ENCODE measurements at places on chromosomes 4 and X. TPM values are rescaled to one million over a fixed set of nuclear protein-coding genes. Genes with fewer than 3 reads are reported as not detected.

DNA sequence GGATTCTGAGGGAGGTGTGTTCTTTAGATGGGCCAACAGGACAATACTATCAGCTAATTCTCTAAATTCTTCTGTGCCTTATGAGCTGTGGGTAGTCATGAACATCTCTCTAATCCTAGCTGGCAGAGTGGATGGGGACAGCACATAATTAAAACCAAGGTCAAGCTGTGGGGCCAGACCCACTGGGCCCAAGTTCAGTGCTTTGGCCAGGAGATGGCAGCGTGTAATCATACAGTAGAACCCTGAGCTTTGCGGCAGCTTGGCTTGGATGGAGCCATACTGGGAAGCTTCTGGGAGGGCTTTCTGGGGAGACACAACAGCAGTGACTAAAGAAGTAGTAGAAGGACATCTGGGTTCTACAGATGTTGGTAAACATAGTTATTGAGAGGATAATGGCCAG lies 140.3 kb upstream of the CXCL13 start:
- no peak for DNase-seq

GRCh38 chr4:13968723-13969122 lies 341.2 kb upstream of the BOD1L1 start:
- DNase-seq = no peak

DNA sequence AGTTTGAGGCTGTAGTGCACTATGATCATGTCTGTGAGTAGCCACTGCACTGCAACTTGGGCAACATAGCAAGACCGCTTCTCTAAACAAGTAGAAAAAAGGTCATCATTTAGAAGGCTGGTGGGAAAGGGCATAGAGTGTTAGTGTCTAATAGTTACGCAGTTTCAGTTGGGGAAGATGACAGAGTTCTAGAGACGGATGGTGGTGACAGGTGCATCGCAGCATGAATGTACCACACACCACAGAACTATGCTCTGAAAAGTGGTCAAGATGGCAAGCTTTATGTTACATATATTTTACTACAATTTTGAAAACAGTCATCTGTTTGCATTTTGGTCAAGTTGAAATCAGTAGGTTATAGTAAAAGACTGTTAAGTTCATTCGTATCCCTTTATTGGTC lies 23.7 kb upstream of the CLDN34 start:
- DNase-seq = no peak

DNA sequence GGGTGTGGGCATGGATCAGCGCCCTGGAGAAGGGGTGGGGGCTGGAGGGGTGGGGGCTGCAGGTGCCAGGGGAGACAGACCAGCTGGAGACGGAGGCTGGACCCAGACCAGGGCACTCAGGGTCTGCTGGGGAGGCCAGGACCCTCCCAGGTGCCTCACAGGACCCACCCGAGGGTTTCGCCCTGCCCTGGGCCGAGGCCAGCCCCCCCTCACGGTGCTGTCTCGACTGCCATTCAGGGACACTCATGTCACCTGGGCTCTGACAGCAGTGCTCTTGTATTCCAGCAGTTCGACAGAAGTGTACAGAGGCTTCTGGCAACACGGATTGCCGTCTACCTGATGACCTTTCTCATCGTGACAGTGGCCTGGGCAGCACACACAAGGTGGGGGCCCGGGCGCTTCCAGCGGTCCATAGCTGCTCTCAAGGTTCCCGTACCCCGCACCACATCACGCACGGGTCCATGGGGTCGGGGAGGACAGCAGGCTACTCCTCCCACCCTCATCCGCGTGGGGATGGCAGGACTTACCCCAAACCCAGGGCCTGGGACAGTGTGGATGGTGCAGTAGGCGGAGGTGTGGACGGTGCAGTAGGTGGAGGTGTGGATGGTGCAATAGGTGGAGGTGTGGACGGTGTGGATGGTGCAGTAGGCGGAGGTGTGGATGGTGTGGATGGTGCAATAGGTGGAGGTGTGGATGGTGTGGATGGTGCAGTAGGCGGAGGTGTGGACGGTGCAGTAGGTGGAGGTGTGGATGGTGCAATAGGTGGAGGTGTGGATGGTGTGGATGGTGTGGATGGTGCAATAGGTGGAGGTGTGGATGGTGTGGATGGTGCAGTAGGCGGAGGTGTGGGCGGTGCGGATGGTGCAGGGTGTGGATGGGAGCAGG lies 18.1 kb downstream of the TMEM175 start:
- DNase-seq = peak; percentile 38

DNA sequence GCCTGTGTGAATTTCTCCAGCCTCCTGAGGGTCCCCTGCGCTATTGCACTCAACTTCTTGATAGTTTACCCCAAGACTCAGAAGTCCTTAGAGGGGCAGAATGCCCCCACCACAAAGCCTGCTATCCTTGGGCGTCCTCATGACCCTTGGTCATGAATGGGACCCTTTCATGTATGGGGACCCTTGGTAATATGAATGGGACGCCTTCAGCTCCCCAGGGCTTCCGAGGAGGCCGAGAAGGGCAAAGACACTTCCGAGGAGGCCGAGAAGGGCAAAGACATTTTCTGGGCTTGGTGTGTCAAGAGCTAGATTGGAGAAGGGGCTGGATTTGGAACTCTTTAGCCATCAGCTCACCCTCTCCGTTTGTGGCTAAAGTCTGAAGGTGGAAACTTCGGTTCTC lies 8.6 kb downstream of the SHOX start:
- no peak for DNase-seq

DNA sequence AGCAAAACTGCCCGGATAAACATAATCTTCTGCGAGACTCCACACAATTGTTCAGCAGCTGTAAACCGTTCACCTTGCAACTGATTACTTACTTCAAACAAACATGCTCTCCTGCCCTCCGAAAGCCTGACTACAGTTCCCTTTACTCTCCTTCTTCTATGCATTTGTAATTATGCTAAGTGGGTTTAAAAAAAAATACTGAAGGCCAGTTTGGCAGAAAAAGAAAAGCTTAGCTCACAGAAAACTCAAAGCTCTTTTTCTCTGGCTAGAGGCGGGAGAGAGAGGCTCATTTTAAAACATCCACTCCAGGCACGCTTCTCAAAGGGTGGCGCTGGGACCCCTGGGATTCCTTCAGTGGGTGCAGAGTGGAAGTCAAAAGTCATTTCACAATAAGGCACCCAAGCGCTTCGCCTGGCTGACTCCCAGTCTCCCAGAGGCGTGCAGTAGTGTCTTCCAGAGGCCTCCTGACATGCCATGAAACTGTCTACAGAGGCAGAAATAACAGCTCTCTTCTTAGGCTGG lies 1.9 kb downstream of the DHRSX start:
- DNase-seq = peak; percentile 57

- no peak for DNase-seq
Measured at GRCh38 chr4:131044368-131044767, 1948.4 kb downstream of the C4orf33 start.

GRCh38 chr4:124105212-124105611 lies 607.3 kb downstream of the ANKRD50 start:
- no peak for DNase-seq

DNA sequence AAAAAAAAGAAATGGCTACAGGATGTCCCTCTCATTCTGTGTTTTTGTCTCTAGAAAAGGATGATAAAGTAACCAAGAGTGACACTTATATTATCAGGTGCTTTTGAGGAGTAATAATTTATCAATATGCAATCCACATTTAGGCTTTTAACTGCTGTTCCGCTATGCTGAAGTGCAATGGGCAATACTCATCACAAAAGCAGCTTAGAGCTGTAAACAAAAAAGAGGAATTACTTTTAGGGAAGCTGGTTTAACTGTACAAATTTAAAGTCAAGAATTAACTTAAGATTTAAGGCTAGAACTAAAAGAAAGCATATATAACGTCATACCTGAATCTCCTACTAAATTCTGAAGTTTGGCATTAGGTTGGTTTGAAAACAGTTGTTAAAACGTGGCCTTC lies 93.5 kb upstream of the DDX3X start:
- DNase-seq = no peak

GRCh38 chrX:147602176-147602696 lies 309.5 kb upstream of the FMR1 start:
- no peak for DNase-seq

GRCh38 chr4:84938316-84938715 lies 28.2 kb downstream of the WDFY3 start:
- no peak for DNase-seq

DNA sequence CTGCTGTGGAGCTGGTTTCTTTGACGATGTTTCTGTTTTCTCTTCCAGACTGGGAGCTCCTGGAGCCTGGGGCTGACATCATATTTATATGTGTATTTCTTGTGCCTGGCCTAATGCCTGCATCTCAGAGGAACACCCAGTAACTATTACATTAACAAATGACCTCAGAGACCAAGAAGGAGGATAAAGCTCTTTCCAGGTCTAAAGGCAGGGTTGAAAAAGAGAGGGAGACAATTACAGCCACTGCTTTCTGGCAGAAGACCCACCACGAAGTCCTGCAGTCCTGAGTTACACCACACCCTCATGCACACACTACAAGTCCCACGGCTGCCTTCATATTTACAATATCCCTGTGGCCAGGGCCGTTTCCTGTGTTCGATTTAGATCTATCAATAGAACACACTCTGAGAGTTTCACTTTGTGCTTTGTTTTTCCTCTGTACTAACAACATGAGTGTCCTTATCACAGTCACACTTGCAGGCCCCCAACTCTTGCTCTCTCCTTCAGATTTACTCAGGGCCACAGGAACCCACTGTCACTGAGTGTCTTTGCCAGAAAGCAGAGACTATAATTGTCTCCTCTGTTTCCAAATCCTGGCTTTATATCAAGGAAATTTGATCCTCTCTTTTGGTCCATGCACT lies 535.5 kb downstream of the MID1IP1 start:
- DNase-seq = no peak

GRCh38 chr4:38455092-38455862 lies 208.7 kb upstream of the KLF3 start:
- DNase-seq = no peak

GRCh38 chrX:152074163-152074562 lies 64.2 kb downstream of the MAGEA10 start:
- no peak for DNase-seq

- DNase-seq = no peak
Measured at GRCh38 chrX:134074151-134074550, 88.8 kb upstream of the GPC3 start.

- DNase-seq = no peak
Measured at GRCh38 chr4:6337331-6337935, 67.8 kb downstream of the WFS1 start.

GRCh38 chrX:48897157-48897624 lies 377 bp downstream of the TIMM17B start:
- DNase-seq = peak; percentile 84

DNA sequence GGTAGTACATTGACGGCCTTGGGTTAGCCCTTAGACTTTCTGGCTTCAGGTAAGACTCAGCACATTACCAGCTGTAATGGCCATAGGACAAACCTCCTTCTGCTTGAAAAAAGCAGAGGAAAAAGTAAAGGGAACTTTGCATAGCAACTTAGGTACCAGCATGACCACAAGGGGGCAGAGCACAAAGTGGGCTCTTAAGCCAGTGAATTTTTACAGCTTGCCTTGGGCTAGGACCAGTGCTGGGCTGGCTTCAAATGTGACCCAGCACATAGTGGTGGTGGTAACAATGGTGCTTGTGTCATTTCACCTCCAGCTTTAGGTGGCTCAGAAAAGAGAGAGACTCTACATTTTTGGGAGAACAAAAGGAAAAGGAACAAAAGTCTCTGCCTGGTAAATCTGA lies 66.1 kb downstream of the KLHL4 start:
- DNase-seq = no peak

DNA sequence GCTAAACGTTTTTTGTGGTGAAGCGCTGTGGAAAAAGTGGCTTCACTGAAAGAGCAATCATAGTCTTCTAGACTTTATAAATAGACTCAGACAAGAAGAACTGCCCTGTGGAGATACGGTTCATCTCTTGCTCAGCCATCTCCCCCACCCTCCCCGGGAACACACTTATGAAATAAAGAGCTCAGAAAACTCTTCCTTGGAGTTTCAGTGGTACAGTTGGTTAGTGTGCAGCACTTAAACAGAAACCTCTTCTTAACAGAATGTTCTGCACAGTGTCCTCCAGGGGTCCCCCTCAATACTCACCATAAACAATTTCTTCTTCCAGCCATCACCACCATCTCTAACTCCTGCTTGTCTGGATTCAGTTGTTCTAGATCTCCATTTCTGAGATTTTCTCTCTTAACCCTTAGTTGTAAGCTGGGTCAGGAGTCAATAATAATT lies 313.0 kb downstream of the ARHGAP10 start:
- DNase-seq = no peak

DNA sequence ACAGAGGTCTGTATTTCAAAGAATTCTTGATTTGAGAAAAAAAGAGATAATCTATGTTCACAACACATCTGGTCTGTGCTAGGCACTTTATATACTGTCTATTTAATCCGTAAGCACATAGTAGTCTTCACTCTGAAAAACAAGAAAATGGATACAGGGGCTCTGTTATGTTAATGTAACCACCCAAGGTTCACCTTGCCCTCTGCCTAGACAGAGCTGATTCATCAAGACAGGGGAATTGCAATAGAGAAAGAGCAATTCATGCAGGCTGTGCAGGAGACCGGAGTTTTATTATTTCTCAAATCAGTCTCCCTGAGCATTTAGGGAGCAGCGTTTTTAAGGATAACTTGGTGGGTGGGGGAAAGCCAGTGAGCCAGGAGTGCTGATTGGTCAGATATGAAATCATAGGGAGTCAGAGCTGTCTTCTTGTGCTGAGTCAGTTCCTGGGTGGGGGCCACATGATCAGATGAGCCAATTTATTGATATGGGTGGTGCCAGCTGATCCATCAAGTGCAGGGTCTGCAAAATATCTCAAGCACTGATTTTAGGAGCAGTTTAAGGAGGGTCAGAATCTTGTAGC lies 92.9 kb upstream of the TNIP3 start:
- no peak for DNase-seq

GRCh38 chrX:126552313-126553022 lies at the start of gene DCAF12L1:
Gene DCAF12L1, minus strand, starts transcription at chrX:126552814. Its CDS starts 206 bp downstream, at chrX:126552608.
- no peak for DNase-seq

DNA sequence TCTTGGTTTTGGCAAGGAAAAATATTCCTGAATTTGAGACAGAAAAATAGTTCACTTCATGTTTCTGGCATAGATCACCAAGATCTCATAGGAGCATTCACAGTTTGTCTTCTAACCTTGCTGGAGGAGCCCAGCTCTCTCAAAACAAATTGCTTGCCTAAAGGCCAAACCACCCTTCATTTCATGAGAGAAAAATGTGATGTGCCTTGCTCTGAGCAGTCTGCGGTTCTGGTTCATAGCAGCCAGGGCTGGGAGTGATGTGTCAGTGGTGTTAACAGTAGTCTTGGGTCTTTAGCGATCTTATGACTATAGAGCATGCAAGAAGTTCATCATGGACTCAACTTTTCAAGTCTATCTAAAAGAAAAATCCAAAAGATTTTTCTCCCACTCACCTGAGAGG lies 183.3 kb downstream of the DCLK2 start:
- no peak for DNase-seq

The IL2RG gene
- total RNA-seq = 9.9 TPM

The BST1 gene
- 9.1 TPM for total RNA-seq

The ALPK1 gene
- total RNA-seq = 42.6 TPM

The ADGRL3 gene
- total RNA-seq = 45.9 TPM

The GRIA3 gene
- total RNA-seq = 7.1 TPM

The SLITRK4 gene
- 1.5 TPM for total RNA-seq

The IGSF1 gene
- 18.2 TPM for total RNA-seq

The NPY2R gene
- total RNA-seq = not detected

The MYOZ2 gene
- 0.62 TPM for total RNA-seq

The TBC1D9 gene
- total RNA-seq = 27.2 TPM

The TMPRSS11F gene
- not detected for total RNA-seq

The TIGD4 gene
- total RNA-seq = 1.6 TPM

Measured in sciatic nerve (tissue), 2 donors.